ENCODE measurements at places on chromosomes 1 and 21. TPM values are rescaled to one million over a fixed set of nuclear protein-coding genes. Genes with fewer than 3 reads are reported as not detected.

DNA sequence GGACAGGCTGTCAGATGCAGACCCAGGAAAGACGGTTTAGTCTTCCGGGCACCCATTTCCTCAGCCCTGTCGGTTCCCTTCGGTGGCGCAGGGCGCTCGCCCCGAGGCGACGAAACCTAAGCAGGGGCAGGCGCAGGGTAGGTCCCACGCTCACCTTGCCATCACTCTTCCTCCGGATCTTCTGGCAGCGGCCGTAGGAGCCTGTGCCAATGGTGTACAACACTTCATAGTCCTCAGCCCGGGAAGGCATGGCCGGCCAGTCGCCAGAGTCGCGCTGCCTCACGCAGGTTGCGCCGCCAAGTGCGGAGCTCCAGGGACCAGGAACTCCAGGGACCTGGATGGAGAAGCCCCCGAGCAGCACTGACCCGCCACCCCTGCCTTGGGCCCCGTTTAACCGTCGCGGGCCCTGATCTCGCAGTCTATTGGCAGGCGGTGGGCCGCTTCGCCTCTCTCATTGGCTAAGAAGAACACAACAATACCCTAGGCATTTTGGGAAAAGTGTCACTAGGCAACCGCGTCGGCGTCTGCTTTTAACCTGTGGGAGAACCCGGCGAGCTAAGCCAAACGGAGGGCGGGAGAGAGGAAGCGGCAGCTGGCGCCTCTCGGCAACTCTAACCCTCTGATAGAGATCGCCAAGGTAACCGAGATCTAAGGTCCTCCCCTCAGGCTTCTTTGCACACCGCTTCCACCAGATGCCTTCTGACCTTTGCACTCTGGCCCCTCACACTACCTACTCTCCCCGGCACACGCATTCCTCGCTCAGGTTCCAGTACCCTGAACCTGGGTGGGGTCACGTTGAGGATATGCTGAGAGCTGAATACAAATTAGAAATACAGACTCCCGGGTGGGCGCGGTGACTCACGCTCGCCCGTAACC is at the start of gene NEK2:
TSS of gene NEK2 (minus strand) at position 392 of the 876 bp plus-strand sequence. CDS start at position 250, 142 bp downstream.
- DNase-seq = peak; percentile 95

- no peak for DNase-seq
Observed at GRCh38 chr21:37119421-37120218, 46.6 kb downstream of the TTC3 start.

GRCh38 chr1:33517596-33518250 is 45.3 kb downstream of the ZSCAN20 start:
- no peak for DNase-seq

- DNase-seq = no peak
Observed at GRCh38 chr1:175690915-175691314, 52.5 kb downstream of the TNR start.

Gene PLA2G2A
- 228 TPM for total RNA-seq

Gene BMP8B
- 4.6 TPM for total RNA-seq

GRCh38 chr1:94883691-94884090 is 43.2 kb downstream of the CNN3 start:
- no peak for DNase-seq

GRCh38 chr1:156118177-156118868 is 3.8 kb downstream of the LMNA start:
- DNase-seq = no peak

- DNase-seq = no peak
Observed at GRCh38 chr1:76444773-76445172, 370.2 kb downstream of the ST6GALNAC3 start.

Measured in esophagus muscularis mucosa (tissue), 4 donors.